Endodermal cell (in vitro differentiated cells): ENCODE measurements at places on chromosomes 5 and 9. TPM values are rescaled to one million over a fixed set of nuclear protein-coding genes. Genes with fewer than 3 reads are reported as not detected.

RGS7BP gene
- total RNA-seq: 2.2 to 3.3 TPM (median 2.3 TPM) in 3 replicates

TYRP1 gene
- 0.11 to 0.57 TPM in 2 of 3 replicates, not detected in the other for total RNA-seq

- no peaks in the 10 kb centered on the region for H3K4me1 ChIP-seq
- no peaks in the 10 kb centered on the region for H3K36me3 ChIP-seq
- H3K4me3 ChIP-seq: no peak overlapping the region
- no peak overlapping the region for H3K27ac ChIP-seq
- DNase-seq: no peak
Measured at GRCh38 chr9:111030492-111030891, 7.8 kb downstream of the LPAR1 start.

PCDHGB1 gene
- total RNA-seq: 1.0 to 1.9 TPM (median 1.4 TPM) in 3 replicates

GRCh38 chr5:170132269-170132975 is 26.7 kb downstream of the FOXI1 start:
- H3K4me1 ChIP-seq: no peaks in the 10 kb centered on the region
- no peaks in the 10 kb centered on the region for H3K27me3 ChIP-seq
- no peak overlapping the region for H3K27ac ChIP-seq
- H3K36me3 ChIP-seq: no peaks in the 10 kb centered on the region
- H3K4me3 ChIP-seq: no peak overlapping the region

- DNase-seq: peak; percentile 42
- H3K27ac ChIP-seq: no peak overlapping the region
- H3K4me1 ChIP-seq: no peaks in the 10 kb centered on the region
Measured at GRCh38 chr9:36128349-36128748, 8.2 kb upstream of the GLIPR2 start.

HK3 gene
- total RNA-seq: not detected in 3 replicates

GTF2H2C gene
- 47.9 and 54.0 TPM in 2 replicates for total RNA-seq

DNA sequence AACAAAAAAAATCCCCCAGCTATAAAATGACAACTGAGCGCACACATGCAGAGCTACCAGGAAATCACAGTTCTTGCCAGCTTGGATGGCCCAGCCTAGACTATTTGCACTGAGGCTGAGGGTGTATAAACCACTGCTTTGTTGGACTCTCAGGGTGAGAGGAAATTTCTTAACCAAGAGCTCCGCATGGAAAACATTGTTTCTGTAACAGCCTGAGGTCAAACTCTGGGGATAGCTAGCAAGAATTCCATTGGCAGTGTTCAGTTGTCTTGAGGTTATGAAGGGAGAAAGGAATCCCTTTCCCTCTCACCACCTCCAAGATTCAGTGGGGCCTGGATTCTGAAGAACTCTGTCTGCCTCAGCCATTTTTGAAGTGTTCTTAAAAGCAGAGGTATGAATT is 360.0 kb downstream of the OSTF1 start:
- no peak for DNase-seq
- no peaks in the 10 kb centered on the region for H3K36me3 ChIP-seq
- no peak overlapping the region for H3K4me3 ChIP-seq
- H3K27ac ChIP-seq: peak overlapping the region; percentile 13

DNA sequence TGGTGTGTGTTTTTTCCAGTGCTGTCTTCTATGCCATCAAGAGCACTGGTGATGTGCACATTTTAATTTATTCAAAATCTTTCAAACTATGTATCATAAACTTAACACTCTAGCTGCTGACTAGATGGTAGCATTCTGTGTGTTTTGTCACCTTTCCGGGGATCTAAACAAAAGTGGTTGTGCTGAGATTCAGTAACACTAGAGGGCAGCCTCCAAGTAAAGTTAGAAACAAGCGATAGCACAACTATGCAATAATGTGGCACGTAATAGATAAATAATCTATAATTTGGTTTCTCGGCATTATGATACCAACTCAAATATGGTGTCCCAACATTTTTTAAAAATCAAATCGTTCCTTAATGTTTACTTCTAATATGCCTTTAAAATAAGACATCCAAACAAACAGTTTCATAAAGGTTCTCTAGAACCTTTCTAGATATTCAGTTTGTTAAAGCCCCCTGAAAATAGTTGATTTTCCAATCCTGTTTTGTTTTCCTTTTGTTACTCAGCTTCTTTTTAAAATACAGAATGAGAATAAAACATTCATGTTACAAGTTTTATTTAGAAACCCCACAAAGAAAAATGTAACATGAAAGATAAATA is 16.9 kb downstream of the SEMA6A start:
- DNase-seq: peak; percentile 47
- no peak overlapping the region for H3K27ac ChIP-seq
- H3K4me3 ChIP-seq: no peak overlapping the region
- H3K27me3 ChIP-seq: no peaks in the 10 kb centered on the region
- H3K36me3 ChIP-seq: no peaks in the 10 kb centered on the region

GRCh38 chr9:847505-847904 is 6.0 kb downstream of the DMRT1 start:
- H3K4me1 ChIP-seq: peaks cover 7% of the 10 kb centered on the region
- DNase-seq: no peak
- H3K4me3 ChIP-seq: no peak overlapping the region
- H3K27ac ChIP-seq: no peak overlapping the region
- H3K27me3 ChIP-seq: peaks cover 59% of the 10 kb centered on the region
- H3K36me3 ChIP-seq: no peaks in the 10 kb centered on the region

GRCh38 chr9:79026316-79026715 is 545.4 kb upstream of the TLE4 start:
- no peaks in the 10 kb centered on the region for H3K36me3 ChIP-seq
- no peaks in the 10 kb centered on the region for H3K27me3 ChIP-seq
- H3K4me3 ChIP-seq: no peak overlapping the region
- no peak overlapping the region for H3K27ac ChIP-seq
- DNase-seq: no peak

DMGDH gene
- 0.66 and 0.73 TPM in 2 replicates for total RNA-seq

GRCh38 chr5:129001841-129002526 is 36.7 kb downstream of the SLC27A6 start:
- no peaks in the 10 kb centered on the region for H3K4me1 ChIP-seq
- H3K36me3 ChIP-seq: no peaks in the 10 kb centered on the region
- DNase-seq: no peak

DNA sequence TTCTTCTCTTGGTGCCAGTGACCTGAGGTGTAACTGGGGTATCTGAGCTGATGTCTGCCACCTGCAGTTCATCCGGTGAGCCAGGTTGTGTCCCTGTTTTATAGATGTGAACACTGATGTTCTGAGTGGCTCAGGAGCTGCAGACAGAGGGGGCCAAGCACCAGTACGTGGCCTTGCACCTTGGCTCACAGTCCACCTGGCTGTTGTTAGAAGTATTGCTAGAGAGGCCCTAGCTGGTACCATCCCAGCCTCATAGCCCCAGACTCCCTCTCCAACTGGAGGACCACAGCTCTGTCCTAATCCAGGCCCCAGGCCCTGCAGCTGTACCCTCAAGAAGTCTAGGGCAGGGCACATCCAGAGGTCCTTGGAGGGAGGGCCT is 16.2 kb downstream of the PHF2 start:
- peaks cover 3% of the 10 kb centered on the region for H3K4me1 ChIP-seq
- no peak overlapping the region for H3K4me3 ChIP-seq
- H3K27ac ChIP-seq: no peak overlapping the region
- peak; percentile 85 for DNase-seq

NAA35 gene
- 26.6 to 31.4 TPM (median 31.3 TPM) in 3 replicates for total RNA-seq

LECT2 gene
- total RNA-seq: not detected in 2 replicates

VAV2 gene
- total RNA-seq: 18.4 to 32.8 TPM (median 29.8 TPM) in 3 replicates

DNA sequence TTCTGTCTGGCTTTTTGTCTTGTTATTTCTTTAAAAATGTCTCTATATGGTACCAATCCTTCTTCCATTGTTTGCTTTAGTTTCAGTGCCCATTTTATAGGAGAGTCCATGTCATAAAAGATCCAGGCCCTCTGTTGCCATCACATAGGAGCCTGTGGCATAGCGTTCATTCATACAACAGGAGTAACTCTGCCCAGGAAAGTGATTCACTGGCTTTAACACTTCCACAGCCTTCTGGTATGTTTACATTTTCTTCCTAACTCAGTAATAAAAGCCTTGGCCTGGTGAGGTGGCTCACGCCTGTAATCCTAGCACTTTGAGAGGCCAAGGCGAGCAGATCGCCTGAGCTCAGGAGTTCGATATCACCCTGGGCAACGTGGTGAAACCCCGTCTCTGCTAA is 519.3 kb upstream of the PTGER4 start:
- no peak for DNase-seq
- H3K27ac ChIP-seq: no peak overlapping the region
- no peaks in the 10 kb centered on the region for H3K36me3 ChIP-seq
- no peak overlapping the region for H3K4me3 ChIP-seq

INSL4 gene
- not detected in 2 replicates for total RNA-seq

- H3K4me1 ChIP-seq: peaks cover 7% of the 10 kb centered on the region
- DNase-seq: peak; percentile 74
- H3K4me3 ChIP-seq: no peak overlapping the region
Measured at GRCh38 chr9:37430841-37431597, 8.5 kb downstream of the GRHPR start.

GNA14 gene
- total RNA-seq: 8.0 and 10.3 TPM in 2 replicates

- no peaks in the 10 kb centered on the region for H3K27me3 ChIP-seq
- H3K4me1 ChIP-seq: no peaks in the 10 kb centered on the region
- no peak overlapping the region for H3K27ac ChIP-seq
- DNase-seq: no peak
- H3K4me3 ChIP-seq: no peak overlapping the region
Measured at GRCh38 chr5:147935032-147935431, 28.7 kb upstream of the C5orf46 start.

DNA sequence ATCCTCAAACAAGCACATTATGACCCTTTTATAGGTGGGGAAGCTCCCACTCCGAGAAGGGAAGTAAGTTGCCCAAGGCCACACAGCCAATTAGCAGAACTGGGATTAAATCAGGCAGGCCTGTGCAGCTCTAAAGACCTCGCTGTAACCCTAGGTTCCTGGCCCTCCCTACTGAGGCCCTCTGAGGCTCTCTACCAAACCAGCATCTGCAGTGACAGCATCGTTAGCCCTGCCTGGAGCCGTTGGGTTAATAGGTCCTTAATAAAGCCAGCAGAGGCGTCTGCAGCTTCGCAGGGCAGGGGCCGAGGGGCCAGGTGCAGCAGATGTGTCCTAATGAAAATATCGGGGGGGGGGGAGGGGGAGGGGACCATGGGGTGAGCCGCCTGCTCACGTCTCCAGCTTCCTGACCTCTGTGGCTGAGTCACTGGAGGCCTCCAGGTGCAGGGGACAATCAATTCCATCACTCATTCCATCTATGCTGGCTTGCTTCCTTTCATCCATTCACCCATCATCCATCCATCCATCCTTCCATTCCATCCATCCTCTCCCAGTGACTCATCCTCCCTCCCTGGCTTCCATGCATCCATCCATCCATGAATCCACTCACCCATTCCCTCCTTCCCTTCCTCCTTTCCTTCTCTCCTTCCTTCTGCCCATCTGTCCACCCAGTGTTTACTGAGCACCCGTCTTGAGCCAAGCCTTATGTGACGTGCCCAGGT is 203.9 kb downstream of the C9orf50 start:
- no peaks in the 10 kb centered on the region for H3K27me3 ChIP-seq
- no peak overlapping the region for H3K4me3 ChIP-seq
- H3K4me1 ChIP-seq: peaks cover 8% of the 10 kb centered on the region
- no peaks in the 10 kb centered on the region for H3K36me3 ChIP-seq
- H3K27ac ChIP-seq: peak overlapping the region; percentile 84

SCGB3A1 gene
- 1.7 TPM in 1 of 3 replicates, not detected in the others for total RNA-seq

KCNT1 gene
- total RNA-seq: 0.07 and 0.15 TPM in 2 replicates

DNA sequence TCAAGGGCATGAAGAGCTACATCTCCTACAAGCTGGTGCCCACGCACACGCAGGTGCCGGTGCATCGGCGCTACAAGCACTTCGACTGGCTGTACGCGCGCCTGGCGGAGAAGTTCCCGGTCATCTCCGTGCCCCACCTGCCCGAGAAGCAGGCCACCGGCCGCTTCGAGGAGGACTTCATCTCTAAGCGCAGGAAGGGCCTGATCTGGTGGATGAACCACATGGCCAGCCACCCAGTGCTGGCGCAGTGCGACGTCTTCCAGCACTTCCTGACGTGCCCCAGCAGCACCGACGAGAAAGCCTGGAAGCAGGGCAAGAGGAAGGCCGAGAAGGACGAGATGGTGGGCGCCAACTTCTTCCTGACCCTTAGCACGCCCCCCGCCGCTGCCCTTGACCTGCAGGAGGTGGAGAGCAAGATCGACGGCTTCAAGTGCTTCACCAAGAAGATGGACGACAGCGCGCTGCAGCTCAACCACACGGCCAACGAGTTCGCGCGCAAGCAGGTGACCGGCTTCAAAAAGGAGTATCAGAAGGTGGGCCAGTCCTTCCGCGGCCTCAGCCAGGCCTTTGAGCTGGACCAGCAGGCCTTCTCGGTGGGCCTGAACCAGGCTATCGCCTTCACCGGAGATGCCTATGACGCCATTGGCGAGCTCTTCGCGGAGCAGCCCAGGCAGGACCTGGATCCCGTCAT is 1.4 kb downstream of the SNX18 start:
- H3K4me3 ChIP-seq: peak overlapping the region; percentile 90
- H3K4me1 ChIP-seq: peaks cover 25% of the 10 kb centered on the region
- H3K36me3 ChIP-seq: peaks cover 12% of the 10 kb centered on the region
- H3K27ac ChIP-seq: no peak overlapping the region
- H3K27me3 ChIP-seq: peaks cover 10% of the 10 kb centered on the region

GRCh38 chr9:2050236-2050635 is 35.1 kb downstream of the SMARCA2 start:
- no peak overlapping the region for H3K27ac ChIP-seq
- DNase-seq: no peak
- no peak overlapping the region for H3K4me3 ChIP-seq
- no peaks in the 10 kb centered on the region for H3K36me3 ChIP-seq
- peaks cover 4% of the 10 kb centered on the region for H3K4me1 ChIP-seq
- peaks cover 28% of the 10 kb centered on the region for H3K27me3 ChIP-seq

DNA sequence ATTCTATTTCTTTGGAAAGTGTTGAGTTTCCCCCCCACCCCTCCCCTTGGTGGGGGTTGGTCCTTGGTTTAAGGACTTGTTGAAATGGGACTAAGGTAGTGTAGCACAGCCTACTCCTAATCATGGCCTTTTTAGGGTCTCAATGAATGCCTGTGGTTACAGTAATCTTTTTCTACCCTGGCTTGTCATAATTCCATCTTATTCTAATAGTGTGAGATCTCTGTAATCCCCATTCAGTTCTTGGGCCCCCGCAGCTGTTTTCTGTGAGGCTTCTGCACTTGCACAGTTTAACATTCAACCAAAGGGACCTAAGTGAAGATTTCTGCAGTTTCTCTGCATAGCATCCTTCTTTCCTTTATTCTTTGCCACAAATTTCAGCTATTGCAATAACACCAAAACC is 30.7 kb downstream of the TNFSF15 start:
- no peaks in the 10 kb centered on the region for H3K36me3 ChIP-seq
- no peaks in the 10 kb centered on the region for H3K27me3 ChIP-seq
- no peak overlapping the region for H3K27ac ChIP-seq

DNA sequence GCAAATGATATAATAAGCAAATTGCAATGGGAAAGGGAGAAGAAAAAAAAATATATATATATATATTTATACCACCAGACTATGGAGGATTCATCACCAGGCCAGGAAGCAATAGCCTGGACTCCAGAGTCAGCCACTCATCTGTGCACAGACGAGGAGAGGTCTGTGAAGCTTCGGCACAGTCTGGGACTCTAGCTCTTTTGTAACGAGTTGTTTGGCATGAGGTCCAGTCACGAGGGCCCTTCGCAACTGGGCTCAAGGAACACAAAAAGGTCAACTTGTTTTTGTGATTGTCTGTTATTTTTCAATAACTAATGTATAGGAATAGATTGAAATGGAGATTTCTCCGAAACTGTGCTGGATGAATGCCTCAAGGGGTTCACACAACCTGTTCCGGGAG is 14.7 kb upstream of the FGF1 start:
- no peaks in the 10 kb centered on the region for H3K27me3 ChIP-seq
- no peak overlapping the region for H3K27ac ChIP-seq
- H3K4me3 ChIP-seq: no peak overlapping the region
- DNase-seq: peak; percentile 23

GRCh38 chr5:69285448-69286116 is 47.0 kb downstream of the CCDC125 start:
- no peak for DNase-seq
- H3K4me1 ChIP-seq: peaks cover 4% of the 10 kb centered on the region
- peak overlapping the region; percentile 12 for H3K27ac ChIP-seq
- H3K27me3 ChIP-seq: no peaks in the 10 kb centered on the region
- no peak overlapping the region for H3K4me3 ChIP-seq
